ENCODE measurements at places on chromosomes 1 and 21.

DNA sequence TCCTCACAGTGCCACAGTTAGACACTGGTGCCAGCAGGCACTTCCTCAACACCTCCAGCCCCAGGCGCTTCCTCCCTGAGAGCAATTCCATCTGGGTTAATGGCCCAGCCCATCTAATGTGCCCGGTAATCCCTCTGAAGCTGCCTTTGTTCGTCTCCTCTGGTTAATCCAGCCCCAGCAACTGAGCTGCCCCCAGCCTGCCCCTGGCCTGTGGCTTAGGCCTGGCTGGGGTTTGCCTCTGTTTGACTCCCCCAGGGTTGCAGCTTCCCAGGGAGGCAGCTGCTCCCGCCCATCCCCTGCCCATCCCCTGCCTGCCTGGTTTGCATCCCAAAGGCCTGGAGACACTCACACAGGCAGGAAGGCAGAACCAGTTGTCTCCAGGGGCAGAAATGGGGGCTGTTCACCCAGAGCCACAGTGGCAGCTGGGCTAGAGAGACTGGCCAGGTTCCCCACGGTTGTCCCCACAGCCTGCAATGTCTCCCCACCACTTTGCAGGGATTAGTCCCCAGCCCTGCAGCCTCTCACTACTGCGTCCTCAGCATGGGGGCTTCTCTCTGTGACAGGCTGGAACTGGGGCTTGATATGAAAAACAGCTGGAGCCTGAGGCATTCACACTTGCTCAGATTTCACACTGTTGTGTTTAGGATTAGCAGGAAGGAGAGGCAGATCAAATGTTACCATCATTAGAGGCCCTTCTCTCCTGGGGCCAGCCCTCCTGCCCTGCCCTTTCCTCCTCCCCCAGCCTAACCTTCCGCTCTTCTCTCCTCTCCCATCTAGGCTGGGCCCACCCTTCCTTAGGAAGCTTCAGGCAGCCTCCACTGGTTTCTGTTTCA, 120.2 kb downstream of the TLR5 start:
- no peak for DNase-seq

DNA sequence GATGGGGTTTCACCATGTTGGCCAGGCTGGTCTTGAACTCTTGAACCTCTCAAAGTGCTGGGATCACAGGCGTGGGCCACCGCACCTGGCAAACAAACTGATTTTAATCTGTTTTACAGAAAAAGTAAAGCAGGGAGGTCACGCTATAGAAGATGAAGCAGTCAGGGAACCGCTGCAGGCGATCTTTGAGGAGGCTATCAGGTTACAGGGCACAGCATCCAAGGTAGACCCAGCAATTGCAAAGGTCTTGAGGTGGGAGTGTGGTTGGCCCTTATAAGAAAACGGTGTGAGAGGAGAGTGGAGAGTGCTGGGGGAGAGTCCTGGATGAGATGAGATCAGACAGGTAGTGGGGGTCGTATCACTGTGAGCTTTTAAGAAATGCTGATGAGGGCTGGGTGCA, 2.6 kb upstream of the TMCO4 start:
- DNase-seq, result no peak

DNA sequence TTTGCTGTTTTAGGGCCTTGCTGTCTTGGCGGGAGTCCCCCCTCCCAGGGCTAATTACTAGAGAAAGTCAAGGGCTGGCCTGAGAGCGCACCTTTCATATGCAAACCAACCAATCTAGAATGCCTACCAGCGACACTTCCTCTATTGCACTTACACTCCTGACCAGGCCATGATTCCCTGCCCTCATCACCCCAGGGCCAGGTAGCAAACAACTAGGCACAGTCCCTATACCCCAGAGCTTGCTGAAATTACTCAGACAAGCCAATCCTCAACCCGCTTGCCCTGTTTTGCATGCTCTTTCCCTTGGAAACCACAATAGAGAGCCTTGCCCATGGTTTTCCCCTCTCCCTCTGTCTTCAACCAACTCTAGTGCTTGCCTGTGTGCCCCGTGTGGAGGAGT, 70.3 kb downstream of the URB2 start:
- no peak for DNase-seq

DNA sequence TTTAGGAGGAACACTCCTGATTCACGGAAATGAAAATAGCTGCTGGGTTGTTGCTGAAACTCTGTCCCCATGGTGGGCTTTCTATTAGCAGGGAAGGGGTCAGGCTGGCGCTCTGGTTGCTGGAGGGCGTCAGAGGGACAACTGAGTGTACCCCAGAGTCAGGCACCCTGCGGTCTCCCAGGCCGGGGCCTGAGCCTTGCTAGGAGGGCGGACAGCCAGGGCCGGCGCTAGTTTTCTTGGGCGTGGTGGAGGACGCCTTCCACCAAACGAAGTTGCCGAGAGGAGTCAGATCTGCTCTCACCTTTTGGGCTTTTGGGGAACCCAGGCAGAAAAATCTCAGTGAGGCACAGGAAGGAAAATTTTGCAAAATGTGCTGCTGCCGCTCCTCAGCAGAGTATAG, 54.8 kb downstream of the NGF start:
- DNase-seq, result no peak

DNA sequence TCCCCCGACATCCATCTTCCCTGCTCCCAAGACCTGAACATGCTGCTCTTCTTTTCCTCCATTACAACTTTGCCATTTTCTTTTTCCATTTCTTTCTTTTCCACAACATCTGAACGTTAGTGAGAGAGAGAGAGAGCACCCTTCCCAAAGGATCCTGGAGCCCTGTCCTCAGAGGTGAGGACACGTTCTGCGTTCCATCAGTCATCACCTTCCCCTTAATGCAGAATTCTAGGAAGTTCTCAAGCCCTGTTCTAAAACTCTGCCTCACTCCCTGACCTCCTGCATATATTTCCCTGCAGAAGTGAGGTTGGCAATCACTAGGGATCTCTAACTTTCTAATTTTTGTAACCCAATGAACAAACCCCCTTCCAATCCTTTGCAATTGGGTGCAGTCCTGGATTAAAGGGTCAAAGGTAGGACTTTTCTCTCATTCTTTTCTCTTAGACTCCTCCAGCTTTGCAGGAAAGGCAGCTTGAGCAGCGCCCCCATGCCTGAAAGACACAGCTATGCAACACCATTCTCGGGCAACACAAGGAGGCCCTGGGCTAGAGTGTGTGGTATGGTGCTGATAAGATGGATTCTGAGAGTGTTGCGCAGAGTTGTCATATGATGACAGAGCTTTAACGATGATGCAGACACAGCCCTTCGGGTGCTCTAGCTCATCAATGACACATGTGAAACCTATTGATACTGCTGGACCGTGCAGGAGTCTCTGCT, 59.2 kb upstream of the TNR start:
- DNase-seq, result no peak

GRCh38 chr1:108829498-108829916, 27.4 kb downstream of the AKNAD1 start:
- DNase-seq, result no peak

DNA sequence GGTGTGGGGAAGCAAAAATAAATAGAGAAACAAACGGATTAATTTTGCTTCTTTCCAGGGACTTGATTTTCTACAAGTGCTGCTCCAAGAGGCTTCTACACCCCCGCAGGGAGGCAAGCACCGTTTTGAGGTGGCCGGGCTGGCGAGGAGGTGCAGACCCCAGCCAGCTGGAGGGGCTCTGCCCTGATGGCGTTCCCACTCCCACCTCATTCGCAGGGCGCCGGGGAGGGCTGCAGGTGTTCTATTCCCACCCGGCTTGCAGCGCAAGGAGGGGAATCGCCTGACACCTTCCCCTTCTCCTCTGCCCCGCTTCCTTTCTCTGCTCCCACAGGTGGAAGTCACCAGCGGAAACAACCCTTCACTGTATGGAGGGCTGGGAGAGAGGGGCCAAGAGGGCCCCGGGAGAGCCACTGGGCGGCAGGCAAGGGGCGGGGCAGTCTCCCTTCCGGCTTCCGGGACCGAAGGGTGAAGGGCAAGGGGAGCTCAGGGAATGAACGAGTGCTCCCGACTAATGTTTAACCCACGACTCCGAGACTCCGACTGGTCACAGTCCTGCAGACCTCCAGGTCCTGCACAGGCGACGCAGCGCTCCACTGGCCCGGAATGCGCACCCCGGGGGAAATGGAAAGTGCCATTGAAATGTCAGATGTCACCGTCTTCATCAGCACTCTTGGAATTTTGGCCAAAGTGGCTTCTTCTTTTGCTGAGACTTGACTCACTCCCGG, 29.1 kb downstream of the TEX35 start:
- peak; percentile 9 for DNase-seq

DNA sequence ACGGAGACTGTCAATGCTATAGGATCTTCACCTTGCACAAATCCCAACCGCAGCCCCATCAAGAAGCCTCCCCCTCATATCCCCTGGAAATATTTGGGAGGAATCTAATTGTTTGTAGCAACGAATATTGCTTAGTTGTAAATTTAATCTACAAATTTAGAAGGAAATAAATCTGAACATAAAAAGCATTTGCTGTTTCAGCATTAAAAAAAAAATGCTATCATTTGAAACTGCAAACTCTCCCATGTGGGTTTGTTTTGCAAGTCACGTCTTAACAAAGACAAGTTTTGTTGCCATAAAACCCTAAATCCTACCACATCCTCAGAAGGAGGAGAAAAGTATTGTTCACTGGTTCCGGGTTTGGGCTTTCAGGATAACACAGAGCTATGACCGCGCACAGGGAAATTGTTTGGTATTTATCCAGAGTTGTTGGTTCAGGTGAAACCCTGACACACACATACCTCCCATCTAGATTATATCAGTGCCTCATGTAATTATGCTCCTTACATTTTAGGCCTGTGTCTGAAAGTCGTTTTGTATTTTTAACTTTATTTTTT, 279.6 kb downstream of the TM2D1 start:
- DNase-seq, result peak; percentile 38
